Naive thymus-derived CD8-positive, alpha-beta T cell (primary cell): ENCODE measurements at places on chromosomes 11 and 22. TPM values are rescaled to one million over a fixed set of nuclear protein-coding genes. Genes with fewer than 3 reads are reported as not detected.

GRCh38 chr22:28442711-28443525 is 236.7 kb downstream of the TTC28 start:
- DNase-seq = peak; percentile 2

- no peak for DNase-seq
These were observed 151.3 kb upstream of the SEZ6L start for GRCh38 chr22:26017932-26018331.

DNA sequence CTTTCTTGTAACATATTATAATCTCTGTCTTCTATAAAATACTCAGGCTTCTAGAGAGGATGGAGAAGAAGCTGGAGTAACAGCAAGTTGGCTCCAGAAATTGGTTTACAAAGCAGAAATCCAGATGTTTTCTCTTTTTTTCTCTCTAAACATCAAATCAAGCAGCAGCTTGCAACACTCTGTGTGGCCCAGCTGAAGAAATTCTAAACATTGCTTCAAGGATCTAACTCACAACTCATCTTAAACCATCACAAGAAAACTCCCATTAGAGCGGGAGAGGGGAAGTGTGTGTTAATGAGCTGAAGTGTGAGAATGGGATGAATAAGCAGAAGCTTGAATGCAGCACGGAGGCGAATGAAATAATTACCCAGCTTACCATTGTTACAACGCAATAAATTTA is 146.5 kb downstream of the OPCML start:
- no peak for DNase-seq

DNA sequence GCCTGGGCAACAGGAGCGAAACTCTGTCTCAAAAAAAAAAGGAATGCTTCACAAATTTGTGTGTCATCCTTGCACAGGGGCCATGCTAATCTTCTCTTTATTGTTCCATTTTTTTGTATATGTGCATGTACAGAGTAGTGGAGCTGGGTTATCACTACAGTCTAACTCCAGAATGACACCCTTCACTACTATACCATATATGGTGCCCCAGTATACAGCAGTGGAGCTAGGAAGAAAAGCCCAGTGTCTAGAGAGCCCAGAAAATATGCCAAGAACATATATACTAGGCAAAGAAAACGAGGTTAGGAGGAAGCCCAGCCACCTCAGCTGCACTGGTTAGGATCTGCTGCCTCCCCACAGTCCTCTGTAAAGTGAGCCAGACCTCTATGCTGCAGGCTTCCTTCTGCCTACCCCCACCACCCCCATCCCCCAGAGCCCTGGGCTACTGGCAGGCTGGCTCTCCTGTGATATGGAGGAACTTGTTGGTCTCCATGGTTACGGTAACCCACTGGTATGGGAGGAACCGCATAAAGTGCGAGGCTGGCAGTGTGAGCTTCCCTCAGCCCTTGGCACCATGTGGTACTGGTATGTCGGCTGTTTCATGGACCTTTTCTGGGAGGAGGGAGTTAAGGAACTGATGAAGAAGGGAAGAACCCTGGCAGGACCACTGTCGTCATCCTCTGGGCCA is 34.3 kb downstream of the RCOR2 start:
- DNase-seq = peak; percentile 71

DNA sequence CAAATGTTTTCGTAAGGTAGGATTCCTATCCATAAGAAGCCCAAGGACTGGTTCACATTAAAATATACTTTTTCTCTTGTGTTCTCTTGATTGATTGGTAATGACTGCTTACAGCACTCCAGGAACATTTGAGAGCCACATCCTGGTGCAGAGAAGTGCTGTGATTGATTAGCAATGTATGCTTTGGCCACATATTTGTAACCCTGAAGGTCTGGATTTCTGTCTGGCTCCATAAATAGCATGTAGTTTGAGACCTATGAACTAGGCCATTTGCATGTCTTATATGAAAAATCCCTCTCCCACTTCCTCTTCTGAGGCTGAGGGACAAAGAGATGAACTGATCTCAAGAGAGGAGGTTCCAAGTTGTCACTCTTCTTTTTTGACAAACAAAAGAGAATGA is 49.3 kb upstream of the CD44 start:
- DNase-seq = no peak

DNA sequence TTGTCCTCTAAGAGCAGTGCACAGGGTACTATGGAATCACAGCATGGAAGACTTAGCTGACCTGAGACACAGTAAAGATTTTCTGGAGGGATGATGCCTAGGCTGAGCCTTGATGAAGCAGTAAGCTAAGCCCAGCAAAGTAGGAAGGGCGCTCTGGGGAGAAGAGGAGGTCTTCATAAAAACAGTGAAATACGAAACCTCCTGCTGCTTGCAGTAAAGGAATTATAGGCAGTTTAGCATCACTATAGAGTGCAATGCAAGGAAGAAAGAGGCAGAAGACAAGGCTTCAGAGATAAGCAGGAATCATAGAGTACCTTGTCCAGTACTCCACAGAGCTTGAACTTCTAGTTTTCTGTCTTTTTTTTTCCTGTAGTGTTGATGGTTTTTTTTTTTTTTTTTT is 555.7 kb upstream of the CADM1 start:
- no peak for DNase-seq

GRCh38 chr11:96899971-96900370 is 510.2 kb downstream of the JRKL start:
- DNase-seq = no peak

DNA sequence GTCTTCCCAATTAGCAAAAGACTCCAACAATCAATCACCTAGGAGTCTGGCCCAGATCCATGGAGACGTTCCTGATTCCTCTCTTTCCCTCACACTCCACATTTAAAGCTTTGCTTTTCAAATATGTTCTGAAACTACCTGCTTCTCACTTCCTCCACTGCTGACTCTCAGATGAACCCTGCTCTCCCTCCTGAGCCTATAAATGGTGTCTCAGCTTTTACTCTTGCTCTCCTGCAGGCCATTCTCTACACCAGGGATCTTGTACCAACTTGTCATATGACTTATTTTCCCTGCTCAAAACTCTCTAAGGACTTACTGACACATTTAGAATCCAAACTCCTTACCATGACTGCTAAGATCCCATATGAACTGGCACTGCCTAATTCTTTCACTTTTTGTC is 138.4 kb upstream of the DDI1 start:
- DNase-seq = no peak

GRCh38 chr11:96049426-96049825 is 125.5 kb upstream of the MTMR2 start:
- DNase-seq = no peak

DNA sequence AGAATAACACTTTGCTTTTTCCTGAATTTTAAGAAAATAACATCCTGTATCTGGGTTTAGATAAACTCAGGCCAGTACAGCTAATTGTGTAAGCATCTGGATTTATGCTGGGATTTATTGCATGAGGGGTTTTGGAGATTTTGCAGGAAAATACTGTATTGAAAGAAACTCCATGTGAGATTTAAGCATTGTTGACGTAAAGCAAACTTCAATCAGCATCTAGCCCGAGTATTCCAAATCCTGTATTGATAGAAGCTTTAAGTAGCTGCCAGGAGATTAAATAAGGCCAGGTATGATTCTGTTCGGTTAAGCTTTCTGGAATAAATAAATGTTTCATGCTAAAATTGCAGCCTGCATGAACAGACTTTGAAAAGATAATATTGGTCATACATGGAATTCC is 36.3 kb upstream of the LYVE1 start:
- no peak for DNase-seq

DNA sequence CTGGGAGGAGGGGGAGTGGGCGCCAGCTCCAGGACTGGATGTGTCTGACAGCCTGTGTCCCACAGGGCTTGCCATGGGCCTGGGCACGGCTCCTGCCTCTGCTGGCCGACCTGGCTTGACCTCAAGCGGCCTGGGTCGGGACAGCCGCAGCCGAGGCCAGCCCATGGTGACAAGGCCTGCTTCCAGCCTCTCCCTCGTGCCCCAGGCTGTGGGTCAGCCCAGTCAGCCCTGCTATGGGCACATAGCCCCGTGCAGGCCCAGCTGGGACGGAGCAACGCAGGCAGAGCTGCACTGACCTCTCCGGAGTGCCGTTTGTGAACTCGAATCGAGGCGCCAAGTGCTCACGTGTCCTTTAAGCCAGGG is 17.9 kb downstream of the OSBPL5 start:
- DNase-seq = no peak

The MUC6 gene
- not detected for total RNA-seq

The FOLR2 gene
- total RNA-seq = 0.31 TPM

The OSM gene
- 0.81 TPM for total RNA-seq

The SYCE3 gene
- not detected for total RNA-seq

The TRIM29 gene
- total RNA-seq = not detected

The GUCY1A2 gene
- not detected for total RNA-seq
